ENCODE measurements at places on chromosomes 4 and X. TPM values are rescaled to one million over a fixed set of nuclear protein-coding genes. Genes with fewer than 3 reads are reported as not detected.

The TCEAL7 gene
- polyA plus RNA-seq = not detected

The SPANXA2 gene
- not detected for polyA plus RNA-seq

The NAP1L2 gene
- polyA plus RNA-seq = 3.2 TPM

The SAGE1 gene
- not detected for polyA plus RNA-seq

The PGRMC2 gene
- 13.3 TPM for polyA plus RNA-seq

The EVC2 gene
- not detected for polyA plus RNA-seq

The PPAT gene
- 8.9 TPM for polyA plus RNA-seq
